NCI-H187 (cell line): ENCODE measurements at places on chromosomes 7 and 10.

DNA sequence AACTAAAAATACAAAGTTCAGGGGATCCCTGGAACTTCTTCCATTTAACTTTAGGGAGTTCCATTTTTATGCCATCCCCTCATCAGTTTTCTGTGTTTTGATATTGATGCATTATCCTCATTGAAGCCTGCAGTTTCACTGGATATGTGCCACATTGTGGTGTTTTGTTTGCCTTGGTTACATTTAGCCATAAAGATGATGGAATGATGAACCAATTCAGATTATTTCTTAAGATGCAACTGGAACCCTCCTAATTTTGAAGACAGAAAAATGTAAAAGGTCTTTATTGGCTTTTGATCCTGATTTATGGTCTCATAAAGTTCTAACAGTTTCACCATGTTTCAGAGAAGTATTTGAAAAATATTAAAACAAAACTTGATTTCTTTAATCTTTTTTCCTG lies 314.2 kb upstream of the KLF6 start:
- DNase-seq: no peak

GRCh38 chr7:4129481-4130122 lies 552.5 kb upstream of the FOXK1 start:
- DNase-seq: no peak

- DNase-seq: no peak
These were observed 228.9 kb upstream of the CELF2 start for GRCh38 chr10:10788761-10789160.

DNA sequence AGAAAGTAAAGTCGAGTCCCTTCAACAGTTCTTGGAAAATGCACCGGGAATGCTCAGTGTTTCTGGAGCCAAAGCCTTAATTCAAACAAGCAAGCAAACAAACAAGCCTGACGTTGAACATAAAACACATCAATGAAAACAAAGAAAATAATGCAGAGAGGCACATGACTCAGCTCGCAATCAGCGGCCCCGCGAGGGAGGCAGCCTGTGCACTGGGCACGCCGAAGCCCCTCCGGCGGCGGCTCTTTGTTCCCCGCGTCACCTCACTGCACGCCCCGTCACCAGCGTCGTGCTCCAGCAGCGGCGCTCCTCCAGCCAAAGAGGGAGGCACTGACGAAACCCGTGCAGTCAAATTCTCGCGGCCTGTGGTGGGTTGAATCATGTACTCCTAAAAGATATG lies 151.5 kb downstream of the DNAJB6 start:
- DNase-seq: no peak

- DNase-seq: no peak
These were observed 17.8 kb downstream of the SCD start for GRCh38 chr10:100364735-100365391.

GRCh38 chr10:132134241-132135052 lies 52.3 kb upstream of the DPYSL4 start:
- no peak for DNase-seq

- no peak for DNase-seq
These were observed 10.6 kb downstream of the LRIT2 start for GRCh38 chr10:84214612-84215235.
